NCI-H187 treated with DMSO at 0.1 percent for 48 hours (cell line): ENCODE measurements at places on chromosomes 12 and 14.

- peak; percentile 75 for DNase-seq
Measured at GRCh38 chr14:92937051-92937937, 14.3 kb downstream of the CHGA start.

GRCh38 chr12:26648999-26649398, 184.0 kb downstream of the ITPR2 start:
- no peak for DNase-seq

DNA sequence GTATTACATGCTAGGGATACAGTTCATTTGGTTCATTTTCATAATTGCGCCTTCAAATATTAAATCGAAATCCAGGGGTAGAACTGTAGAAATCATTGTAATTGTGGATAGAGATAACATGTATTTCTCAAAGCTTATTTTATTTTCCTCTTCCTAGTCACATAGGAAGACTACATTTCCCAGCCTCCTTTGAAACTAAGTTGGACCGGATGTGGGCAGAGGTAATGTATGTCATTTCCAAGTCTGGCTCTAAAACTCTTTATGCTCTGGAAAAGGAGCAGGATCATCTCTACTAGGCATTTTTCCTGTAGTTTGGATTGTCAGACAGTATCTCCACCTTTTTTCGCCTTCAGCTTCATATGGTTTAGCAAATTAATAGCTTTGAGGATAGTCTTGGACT, 70.1 kb upstream of the CRY1 start:
- DNase-seq: no peak

- no peak for DNase-seq
Measured at GRCh38 chr12:66708704-66709456, 30.0 kb upstream of the GRIP1 start.

- DNase-seq: no peak
Measured at GRCh38 chr14:79584679-79585078, 626.6 kb downstream of the DIO2 start.

GRCh38 chr14:56044196-56044595, 74.0 kb upstream of the PELI2 start:
- DNase-seq: no peak

- no peak for DNase-seq
Measured at GRCh38 chr12:71456316-71456715, 16.7 kb downstream of the LGR5 start.

DNA sequence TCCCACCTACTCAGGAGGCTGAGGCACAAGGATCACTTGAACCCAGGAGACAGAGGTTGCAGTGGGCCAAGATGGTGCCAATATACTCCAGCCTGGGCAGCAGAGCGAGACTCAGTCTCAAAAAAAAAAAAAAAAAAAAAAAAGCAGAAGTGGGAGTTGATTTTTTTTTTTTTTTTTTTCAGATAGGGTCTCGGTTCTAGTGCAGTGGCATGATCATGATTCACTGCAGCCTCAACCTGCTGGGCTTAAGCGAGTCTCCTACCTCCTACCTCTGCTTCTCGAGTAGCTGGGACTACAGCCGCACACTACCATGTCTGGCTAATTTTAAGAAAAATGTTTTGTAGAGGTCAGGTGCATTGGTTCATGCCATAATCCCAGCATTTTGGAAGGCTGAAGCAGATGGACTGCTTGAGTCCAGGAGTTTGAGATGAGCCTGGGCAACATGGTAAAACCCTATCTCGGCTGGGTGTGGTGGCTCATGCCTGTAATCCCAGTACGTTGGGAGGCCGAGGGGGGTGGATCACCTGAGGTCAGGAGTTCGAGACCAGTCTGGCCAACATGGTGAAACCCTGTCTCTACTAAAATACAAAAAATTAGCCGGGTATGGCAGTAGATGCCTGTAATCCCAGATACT, 16.3 kb upstream of the HSP90AA1 start:
- no peak for DNase-seq

DNA sequence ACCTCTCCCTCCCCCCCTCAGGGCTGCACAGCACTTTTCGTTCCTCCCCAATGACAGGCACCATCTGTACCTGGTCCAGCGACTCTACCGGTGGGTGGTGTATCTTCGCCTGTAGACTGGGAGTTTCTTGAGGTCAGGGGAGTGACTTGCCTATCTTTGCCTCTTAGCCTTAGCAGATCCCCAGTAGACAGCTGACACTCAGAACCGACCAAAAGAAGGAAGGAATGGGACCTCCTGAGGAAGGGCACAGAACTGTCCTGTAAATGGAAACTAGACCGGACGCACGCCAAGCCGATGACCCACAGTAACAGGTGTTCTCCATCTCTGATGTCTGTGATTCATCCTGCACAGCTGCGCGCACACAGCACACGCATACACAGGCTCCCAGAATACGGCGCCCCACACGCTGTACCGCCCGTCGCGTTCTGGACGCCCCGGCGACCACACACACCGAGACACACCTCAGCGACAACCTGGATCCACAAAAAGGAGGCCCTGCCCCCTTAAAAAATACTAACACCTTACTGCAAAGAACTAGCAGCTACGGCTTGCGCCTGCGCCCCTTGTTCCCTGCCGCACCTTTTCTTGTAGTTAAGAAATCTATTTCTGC, 673 bp upstream of the TTC9 start:
- DNase-seq: peak; percentile 59

DNA sequence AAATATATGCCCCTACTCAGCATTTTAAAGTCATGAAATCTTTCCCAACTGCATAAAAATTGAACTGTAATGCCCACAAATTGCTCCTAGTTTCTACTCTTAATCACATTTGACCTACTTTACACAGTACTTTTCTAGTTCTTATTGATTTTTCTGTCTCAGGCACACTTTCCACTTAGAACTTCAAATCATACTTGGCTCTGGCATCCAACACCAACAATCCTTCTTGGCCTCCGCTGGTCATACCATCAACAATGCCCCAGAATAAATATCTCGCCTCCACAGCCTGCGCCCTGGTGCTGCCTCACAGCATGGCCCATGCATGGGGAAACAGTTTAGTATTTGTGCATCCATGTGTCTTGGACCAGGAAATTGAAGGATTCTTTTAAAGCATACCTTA, 107.5 kb upstream of the SYT10 start:
- DNase-seq: no peak

DNA sequence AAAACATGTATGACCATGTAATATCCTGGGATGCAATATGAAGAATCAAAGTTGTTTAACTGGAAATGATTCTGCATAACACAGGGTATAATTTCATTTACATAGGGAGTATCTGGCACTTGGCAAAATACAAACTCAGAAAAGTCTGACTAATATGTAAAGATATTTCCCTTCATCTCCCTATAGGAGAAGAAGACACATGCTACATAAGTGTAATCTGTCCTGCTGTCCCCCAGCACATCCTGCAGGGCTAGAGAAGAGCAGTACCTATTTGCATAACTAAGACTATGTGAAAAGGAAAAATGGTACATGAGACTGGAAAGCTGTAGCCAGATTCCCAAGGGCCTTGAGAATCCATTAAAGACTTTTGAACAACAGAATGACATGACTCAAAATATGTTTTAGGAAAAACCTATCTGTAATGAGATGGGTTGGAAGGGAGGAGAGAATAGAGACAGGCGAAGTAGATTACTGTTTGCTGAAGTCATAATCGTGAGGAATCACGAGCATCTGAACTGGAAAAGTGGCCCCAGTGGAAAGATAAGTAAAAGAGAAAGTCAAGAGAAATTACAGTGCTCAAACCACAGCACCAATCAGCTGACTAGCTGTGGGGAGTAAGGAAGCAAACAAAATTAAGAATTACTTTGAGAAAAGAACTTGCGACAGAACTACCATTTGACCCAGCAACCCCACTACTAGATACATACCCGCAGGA, 155.1 kb upstream of the HMGA2 start:
- DNase-seq: no peak

GRCh38 chr12:46433829-46434228, 61.3 kb upstream of the SLC38A2 start:
- DNase-seq: no peak

GRCh38 chr14:83913476-83913875, 1616.5 kb upstream of the FLRT2 start:
- DNase-seq: no peak

GRCh38 chr14:23102801-23103200, 2.0 kb downstream of the CIROP start:
- DNase-seq: no peak

DNA sequence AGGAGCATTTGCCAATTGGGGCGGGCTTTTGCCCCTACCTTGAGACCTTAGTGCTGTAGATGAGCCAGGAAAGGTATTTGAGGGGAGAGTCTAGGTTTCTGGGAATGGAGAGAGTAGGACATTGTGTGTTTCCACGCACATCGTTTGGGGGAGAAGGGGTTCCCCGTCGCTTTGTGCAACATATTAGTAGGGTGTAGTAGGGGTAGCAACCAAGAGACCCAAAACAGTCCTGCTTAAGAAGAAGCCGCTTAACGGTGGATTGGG, 694 bp upstream of the PTGES3 start:
- no peak for DNase-seq

- no peak for DNase-seq
Measured at GRCh38 chr14:80770114-80770908, 171.2 kb downstream of the CEP128 start.

DNA sequence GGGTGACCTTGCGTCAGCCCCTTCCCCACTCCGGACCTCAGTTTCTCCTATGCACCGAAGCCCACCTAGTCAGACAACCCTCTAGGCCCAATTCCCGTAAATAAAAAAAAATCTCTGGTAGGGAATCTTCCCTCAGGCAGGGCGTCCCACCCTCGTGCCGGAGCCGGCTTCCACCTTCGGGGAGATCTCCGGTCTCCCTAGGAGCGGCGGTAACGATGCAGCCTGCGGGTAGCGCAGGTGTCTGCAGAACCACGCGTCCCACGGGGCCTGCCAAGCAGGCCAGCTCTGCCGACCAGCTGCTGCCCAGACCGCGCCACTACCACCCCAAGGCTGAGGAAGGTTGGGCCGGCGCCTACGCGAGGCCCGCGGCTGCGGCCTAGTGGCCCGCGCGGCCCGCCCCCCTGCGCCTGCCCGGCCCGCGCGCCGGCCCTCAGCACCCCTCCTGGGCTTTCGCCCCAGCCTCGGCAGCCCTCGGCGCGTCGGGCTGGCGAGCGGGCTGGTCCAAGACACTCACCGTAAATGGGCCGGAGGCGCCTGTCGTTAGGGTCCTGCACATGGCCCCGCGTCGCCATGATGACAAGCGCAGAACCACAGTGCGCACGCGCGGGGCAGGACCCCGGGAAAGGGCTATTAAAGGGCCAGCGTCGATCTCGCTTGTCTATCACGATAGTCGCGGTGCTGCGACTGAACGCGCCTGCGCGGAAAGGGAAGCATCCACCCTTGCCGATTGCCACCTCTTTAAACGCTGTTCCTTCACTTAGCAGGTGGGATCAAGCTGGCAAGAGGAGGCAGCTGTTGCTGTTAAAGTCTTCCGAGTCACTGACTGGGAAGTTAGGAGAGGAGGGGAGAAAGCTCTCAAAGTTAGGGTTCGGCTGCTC, at the start of gene NAA25:
Gene NAA25 (minus strand): TSS at position 582 of the 878 bp plus-strand sequence. CDS start 10 bp downstream, at position 572.
- peak; percentile 36 for DNase-seq

DNA sequence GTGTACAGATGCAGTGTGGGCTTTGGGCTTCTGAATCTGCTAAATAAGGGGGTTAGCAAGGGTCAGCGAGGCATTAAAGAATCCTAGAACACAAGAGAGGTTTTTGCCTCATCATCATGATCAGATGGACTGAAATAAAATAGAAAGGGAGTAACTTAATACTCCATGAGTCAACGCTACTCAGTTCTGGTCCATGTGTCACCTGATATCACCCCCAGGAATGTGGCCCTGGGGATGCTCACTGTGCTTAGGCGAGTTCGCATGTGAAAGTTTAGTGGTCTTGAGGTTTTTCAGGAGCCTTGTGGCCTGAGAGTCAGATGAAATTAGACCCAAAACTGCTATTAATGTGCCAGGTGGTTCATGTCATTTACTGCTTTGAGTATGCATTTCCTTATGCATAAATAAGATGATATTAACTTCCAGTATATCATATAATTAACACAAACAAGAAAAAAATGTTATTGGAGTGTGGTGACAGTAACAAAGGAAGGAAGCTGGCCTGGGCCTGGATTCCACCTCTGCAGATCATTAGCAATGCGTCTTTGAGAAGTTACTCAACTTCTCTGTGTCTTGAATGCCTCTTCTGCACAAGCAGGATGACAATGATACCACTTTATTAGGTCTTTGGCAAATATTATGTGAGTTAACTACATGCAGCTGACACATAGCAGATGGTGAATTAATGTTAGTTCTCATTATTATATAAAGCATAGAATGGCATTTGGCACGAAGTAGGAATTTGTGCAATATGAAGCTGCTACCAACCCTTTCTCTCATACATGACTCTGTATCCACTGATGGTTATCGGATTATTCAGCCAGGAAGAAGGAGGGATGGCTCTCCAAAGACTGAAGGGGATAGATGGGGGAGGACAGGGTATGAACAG, 1272.6 kb downstream of the AACS start:
- DNase-seq: no peak

DNA sequence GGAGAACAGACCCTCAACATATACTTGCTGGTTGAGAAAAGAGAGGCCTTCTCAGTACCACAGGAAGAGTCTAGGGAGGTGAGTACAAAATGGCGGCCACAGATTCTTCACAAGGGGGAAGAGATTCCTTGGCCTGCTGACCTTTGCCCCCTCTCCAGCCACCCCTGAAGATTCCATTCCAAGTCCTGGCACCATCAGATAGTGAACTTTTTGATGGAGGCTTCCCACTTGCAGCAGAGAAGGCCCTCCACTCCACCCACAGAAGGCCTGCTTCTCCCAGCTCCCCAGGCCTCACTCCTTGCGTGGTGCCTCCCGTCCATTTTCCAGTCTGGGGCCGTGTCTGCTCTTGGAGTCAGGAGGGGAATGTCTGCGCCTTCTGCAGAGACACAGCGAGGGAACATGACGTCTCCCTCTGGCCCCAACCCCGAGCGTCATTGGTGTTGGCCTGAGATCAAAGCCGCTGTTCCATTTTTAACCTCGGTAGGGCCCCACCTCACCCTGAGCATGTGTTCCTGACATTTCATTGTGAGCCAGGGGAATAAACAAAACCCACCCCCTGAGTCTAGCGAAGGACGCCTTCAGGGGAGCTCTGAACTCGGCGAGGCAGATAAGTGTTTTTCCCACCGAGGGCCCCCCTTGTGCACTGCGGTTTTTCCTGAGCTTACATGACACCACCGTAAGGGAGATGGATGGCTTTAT, 268.7 kb upstream of the TBX3 start:
- DNase-seq: no peak

- DNase-seq: no peak
Measured at GRCh38 chr14:101819251-101819990, 57.9 kb downstream of the PPP2R5C start.

DNA sequence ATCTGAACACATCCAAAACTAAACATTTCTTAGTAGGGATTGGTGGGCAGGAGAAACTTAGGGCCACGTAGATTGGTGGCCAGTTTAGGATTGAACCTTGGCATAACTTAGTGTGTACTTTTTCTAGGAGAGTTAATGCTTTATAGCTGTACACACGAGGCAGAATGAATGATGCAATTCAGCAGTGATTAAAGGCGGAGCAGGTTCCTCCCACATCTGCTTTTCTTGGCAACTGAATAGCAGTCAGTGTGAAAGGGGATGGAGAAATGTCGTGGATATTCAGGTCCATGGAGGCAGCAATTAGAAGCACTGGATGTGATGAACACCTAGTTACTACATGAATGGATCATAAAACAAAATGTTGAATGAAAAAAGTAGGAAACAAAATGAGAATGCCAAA, 493.8 kb downstream of the FUT8 start:
- DNase-seq: no peak

- DNase-seq: no peak
Measured at GRCh38 chr14:72524295-72524629, 369.6 kb downstream of the DPF3 start.

GRCh38 chr12:39074063-39074462, 168.7 kb upstream of the CPNE8 start:
- no peak for DNase-seq
